CD4-positive, CD25-positive, alpha-beta regulatory T cell (primary cell): ENCODE measurements at places on chromosomes 5 and 9. TPM values are rescaled to one million over a fixed set of nuclear protein-coding genes. Genes with fewer than 3 reads are reported as not detected.

DNA sequence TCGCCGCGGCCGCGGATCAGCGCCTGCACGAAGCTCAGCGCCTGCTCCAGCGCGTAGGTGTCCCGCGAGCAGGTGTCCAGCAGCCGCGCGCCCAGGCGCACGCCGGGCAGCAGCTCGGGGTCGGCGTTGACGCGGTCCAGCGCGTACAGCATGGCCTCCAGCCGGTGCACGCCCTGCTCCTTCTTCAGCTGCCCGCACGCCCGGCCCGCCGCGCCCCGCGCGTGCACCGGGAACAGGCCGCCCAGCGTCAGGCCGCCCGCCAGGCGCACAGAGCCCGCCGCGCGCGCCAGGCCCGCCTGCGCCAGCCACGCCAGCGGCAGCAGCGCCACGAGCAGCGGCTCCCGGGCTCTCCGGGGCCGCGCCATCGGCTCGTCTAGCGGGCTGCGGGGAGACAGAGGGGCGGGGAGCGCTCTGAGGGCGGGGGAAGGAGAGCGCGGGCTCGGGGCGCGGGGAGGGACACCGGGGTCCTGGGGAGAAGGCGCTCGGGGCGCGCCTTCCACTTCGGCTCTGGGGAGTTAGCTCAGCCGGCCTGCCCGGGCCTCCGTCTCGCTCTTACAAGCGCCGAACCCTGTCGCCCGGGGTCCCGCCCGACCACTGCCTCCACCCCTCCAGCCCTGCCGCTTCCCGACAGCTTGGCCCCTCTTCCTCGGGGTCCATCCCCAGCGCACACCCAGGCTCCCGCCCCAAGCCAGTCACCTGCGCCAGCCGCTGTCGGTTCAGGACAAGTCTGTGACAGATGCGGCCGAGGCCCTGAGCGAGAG is at the start of gene GRM6:
Gene GRM6, minus strand, starts transcription at position 741 of the 761 bp plus-strand sequence. Its CDS starts 376 bp downstream, at position 365.
- DNase-seq, result no peak
- no peaks in the 10 kb centered on the region for H3K36me3 ChIP-seq
- no peaks in the 10 kb centered on the region for H3K4me1 ChIP-seq
- H3K4me3 ChIP-seq, result no peak within 1 kb of the TSS
- H3K27ac ChIP-seq, result no peak within 1 kb of the TSS
- no peaks in the 10 kb centered on the region for H3K27me3 ChIP-seq

GRCh38 chr9:125323615-125324014 is 62.0 kb downstream of the GAPVD1 start:
- peaks cover 39% of the 10 kb centered on the region for H3K36me3 ChIP-seq
- no peak overlapping the region for H3K27ac ChIP-seq
- no peak overlapping the region for H3K4me3 ChIP-seq

DNA sequence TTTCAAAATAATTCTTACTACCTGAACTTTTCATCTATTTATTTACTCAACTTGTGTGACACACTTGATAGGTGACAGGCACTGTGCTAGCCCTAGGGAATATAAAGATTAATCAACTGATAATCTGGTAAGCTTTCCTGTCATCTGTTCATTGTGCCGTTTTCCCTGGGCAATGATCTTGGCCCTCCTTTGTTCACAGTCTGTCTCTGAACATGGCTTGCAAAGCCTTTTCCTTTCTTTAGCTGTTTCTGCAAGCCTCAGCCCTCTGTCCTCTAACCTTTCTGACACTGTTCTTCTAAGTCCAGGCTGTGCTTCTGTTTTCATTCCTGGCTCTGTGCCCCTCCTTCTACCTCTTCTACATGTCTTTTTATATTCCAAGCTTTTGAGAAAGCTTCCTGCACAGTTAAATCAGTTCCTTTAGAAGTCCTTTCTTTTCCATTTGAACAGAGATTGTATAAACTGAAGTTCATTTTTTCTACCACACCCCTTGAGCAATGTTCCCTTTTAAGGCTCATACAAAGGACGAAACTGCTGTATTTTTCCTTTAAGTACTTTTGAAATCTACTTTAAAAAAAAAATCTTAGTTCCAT is 803.0 kb upstream of the ZNF608 start:
- no peaks in the 10 kb centered on the region for H3K27me3 ChIP-seq
- DNase-seq, result no peak
- H3K36me3 ChIP-seq, result no peaks in the 10 kb centered on the region
- no peak overlapping the region for H3K4me3 ChIP-seq
- H3K4me1 ChIP-seq, result no peaks in the 10 kb centered on the region

GRCh38 chr5:34516686-34517085 is 139.4 kb upstream of the RAI14 start:
- H3K27me3 ChIP-seq, result no peaks in the 10 kb centered on the region
- no peak for DNase-seq
- no peaks in the 10 kb centered on the region for H3K36me3 ChIP-seq
- no peak overlapping the region for H3K27ac ChIP-seq

DNA sequence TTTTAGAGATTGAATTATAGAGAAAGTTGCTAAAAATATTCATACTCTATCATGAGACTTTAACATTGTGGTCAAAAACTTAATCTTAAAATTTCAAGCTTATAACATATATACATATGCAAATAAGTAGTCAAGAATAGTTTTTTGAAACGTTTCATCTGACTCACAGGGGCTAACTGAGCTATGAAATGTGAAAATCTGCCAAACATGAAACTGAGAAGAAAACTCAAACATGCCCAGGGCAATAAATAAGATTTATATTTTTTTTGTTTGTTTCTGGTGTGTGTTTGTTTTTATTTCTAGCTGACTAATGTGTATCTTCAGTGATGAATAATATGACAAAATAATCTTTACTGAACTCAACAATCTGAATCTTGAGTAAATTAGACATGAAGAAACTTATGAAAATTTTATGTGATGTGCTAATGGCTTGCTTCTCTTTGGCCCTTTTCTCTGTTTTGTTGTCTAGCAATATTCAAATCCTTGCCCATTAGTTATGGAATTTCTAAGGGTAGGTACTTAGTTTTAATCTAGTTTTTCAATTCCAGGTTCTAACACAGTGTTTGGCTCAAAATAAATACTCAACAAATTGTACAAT is 99.9 kb downstream of the FAM174A start:
- H3K4me1 ChIP-seq, result no peaks in the 10 kb centered on the region
- no peaks in the 10 kb centered on the region for H3K36me3 ChIP-seq
- no peak overlapping the region for H3K4me3 ChIP-seq
- H3K27ac ChIP-seq, result no peak overlapping the region
- no peaks in the 10 kb centered on the region for H3K27me3 ChIP-seq

DNA sequence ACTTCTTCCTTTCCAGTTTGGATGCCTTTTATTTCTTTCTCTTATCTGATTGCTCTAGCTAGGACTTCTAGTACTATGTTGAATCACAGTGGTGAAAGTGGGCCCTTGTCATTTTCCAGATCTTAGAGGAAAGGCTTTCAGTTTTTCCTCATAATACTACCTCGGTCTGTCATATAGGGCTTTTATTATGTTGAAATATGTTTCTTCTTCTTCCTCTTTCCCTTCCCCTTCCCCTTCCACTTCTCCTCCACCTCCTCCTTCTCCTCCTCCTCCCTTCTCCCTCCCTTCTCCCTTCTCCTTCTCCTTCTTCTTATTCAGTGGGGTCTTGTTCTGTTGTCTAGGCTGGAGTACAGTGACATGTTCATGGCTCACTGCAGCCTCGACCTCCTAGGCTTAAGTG is 9.2 kb upstream of the TERT start:
- H3K4me3 ChIP-seq, result no peak overlapping the region
- no peaks in the 10 kb centered on the region for H3K36me3 ChIP-seq

DNA sequence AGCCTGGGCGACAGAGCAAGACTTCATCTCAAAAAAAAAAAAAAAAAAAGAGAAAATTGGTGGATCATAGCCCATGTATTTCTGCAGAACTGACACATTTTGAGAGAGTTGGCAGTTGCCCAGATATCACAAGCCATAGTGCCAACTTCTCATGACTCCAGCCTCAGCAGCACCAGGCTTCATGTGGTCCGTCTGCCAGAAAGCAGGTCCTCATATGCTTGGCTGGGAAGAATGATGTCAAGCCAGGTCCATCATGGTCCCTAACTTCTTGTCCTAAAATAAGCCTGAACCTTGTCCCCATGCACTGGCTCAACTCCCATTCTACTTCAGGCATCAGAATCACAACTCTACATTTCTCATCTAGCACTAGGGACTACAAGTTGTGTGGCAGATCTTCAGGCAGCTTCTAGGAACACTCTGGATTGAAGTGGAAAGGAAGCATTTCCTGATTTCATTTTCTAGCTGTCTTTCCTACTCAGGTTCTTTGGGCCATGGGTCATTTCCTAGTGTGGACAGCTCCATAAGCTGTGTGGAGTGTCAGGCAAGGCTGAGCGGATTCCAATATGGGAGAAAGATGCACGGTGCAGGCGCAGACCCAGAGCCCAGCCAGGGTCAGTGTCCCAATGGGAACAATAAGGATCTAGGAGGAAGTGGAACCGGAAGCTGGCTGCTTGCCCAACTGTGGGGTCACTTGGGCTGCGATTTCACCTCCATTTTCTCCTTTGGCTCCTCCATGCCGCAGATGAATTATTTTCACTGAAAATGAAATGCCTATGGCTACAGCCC is 90.1 kb downstream of the LMNB1 start:
- peaks cover 9% of the 10 kb centered on the region for H3K4me1 ChIP-seq
- no peaks in the 10 kb centered on the region for H3K27me3 ChIP-seq
- no peak for DNase-seq
- peaks cover 2% of the 10 kb centered on the region for H3K36me3 ChIP-seq
- H3K27ac ChIP-seq, result no peak overlapping the region
- no peak overlapping the region for H3K4me3 ChIP-seq

- no peak overlapping the region for H3K27ac ChIP-seq
- H3K4me1 ChIP-seq, result no peaks in the 10 kb centered on the region
- no peaks in the 10 kb centered on the region for H3K27me3 ChIP-seq
- H3K36me3 ChIP-seq, result no peaks in the 10 kb centered on the region
- no peak overlapping the region for H3K4me3 ChIP-seq
- no peak for DNase-seq
Measured at GRCh38 chr9:106799152-106799551, 63.8 kb upstream of the ZNF462 start.

DNA sequence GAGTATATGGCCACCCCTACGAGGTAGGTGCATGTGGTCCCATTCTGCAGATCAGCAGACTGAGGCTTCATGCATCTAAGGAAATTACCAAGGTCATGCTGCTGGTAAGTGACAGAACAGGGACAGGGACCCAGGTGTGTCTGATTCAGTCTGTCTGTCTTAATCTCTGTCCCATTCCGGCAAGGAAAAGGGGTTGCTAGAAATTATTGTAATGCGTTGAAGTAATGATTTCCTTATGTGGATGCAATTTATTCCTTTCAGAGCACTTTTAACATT is 76.8 kb downstream of the AMBP start:
- H3K4me1 ChIP-seq, result no peaks in the 10 kb centered on the region
- H3K36me3 ChIP-seq, result no peaks in the 10 kb centered on the region
- DNase-seq, result no peak

GRCh38 chr9:61674465-61674864 is 484.6 kb downstream of the SPATA31A7 start:
- H3K27ac ChIP-seq, result no peak overlapping the region
- DNase-seq, result no peak
- H3K4me1 ChIP-seq, result no peaks in the 10 kb centered on the region
- H3K4me3 ChIP-seq, result no peak overlapping the region

DNA sequence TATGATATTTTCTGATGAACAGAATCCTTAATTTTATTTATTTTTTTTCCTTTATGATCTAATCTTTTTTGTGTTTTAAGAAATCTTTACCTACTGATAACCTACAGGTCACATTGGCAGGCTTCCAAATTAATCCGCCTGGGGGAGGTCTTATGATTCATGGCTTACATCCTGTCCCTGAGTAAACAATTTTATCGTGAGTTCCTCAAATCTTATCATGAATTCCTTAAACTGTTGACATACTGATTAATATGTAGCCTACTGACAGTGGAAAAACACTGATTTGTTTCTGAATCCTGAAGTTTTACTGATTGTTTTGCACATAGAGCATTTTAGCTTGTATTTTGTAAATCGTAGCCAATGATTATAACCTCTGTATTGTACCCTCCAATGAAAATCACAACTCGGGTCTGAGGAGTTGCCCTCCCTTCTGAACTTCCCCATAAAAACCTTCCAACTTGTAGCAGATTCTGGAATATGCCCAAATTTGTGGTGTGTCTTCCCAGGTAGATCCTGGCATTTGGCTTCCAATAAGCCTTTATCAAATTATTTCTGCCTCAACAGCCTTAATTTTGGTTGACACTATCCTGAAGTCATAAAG is 105.6 kb downstream of the VCAN start:
- H3K4me3 ChIP-seq, result no peak overlapping the region
- H3K27ac ChIP-seq, result no peak overlapping the region
- DNase-seq, result no peak
- no peaks in the 10 kb centered on the region for H3K4me1 ChIP-seq

GRCh38 chr9:21853414-21853813 is 51.0 kb downstream of the MTAP start:
- no peak overlapping the region for H3K27ac ChIP-seq
- H3K36me3 ChIP-seq, result peaks cover 21% of the 10 kb centered on the region
- H3K27me3 ChIP-seq, result no peaks in the 10 kb centered on the region
- H3K4me3 ChIP-seq, result no peak overlapping the region
- DNase-seq, result no peak

DNA sequence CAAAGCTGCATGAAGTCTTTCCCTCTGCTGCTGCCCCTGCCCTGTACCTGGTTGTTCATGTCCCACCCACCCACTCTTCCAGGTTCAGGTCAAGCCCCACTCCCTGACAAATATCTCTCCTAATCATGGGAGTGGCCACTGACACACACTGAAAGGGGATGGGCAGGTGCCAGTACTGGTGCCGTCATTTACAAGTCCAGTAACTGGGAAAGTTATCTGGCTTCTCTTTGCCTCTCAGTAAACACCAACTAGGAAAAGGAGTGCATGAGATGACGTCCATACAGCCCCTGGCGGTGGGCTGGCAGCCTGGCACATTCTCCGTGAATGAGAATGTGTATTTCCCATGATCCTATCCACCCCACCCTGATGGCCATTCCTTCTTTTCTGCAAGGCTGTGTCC is 225.2 kb downstream of the FSTL4 start:
- no peaks in the 10 kb centered on the region for H3K36me3 ChIP-seq
- no peaks in the 10 kb centered on the region for H3K4me1 ChIP-seq
- no peak overlapping the region for H3K27ac ChIP-seq
- no peak overlapping the region for H3K4me3 ChIP-seq

DNA sequence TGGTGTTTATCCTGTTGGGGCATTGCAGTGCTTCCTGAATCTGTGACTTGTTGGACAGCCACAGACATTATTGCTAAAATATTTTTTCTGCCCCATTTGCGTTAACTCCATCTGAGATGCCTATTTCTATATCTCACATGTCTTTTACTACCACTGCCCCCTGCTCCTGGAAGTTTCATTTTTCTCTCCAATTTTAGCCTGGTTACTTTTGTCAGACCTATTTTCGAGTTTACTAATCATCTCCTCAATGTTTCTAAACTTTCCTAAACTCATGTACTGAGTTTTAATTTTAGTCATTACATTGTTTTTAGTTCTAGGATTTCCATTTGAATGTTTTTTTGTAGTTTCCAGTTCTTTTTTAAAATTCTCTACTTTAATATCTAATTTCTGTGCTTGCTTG is 17.6 kb downstream of the HAPLN1 start:
- no peaks in the 10 kb centered on the region for H3K4me1 ChIP-seq
- H3K4me3 ChIP-seq, result no peak overlapping the region
- DNase-seq, result no peak
- no peaks in the 10 kb centered on the region for H3K36me3 ChIP-seq
- H3K27ac ChIP-seq, result no peak overlapping the region
- H3K27me3 ChIP-seq, result no peaks in the 10 kb centered on the region

The TMEM171 gene
- total RNA-seq, result not detected

The NEUROG1 gene
- total RNA-seq, result not detected

The ADGRV1 gene
- 0.52 TPM for total RNA-seq
